ENCODE measurements at places on chromosomes 7 and 10. TPM values are rescaled to one million over a fixed set of nuclear protein-coding genes. Genes with fewer than 3 reads are reported as not detected.

DNA sequence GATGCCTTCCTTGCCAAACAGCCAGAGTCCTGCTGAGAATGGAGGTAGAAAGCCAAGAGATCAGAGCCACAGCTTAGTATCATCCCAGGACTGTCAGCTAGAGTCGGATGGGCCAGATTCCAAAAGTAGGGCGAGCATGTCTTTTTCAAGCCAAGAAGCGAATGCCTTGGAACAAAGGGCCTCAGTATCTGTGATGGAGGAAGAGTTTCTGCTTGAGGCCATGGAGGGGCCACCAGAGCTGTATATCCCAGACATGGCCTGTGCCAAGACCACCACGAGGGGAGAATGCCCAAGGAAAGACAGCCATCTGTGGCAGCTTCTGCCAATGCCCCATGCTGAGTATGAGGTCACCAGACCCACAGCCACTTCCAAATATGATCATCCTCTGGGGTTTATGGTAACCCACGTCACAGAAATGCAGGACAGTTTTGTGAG is 44.3 kb upstream of the PPP1R17 start:
- no peak for DNase-seq

Gene RHOBTB1
- 6.7 TPM for total RNA-seq

- DNase-seq = no peak
Observed at GRCh38 chr10:104268405-104268712, 625 bp upstream of the GSTO2 start.

DNA sequence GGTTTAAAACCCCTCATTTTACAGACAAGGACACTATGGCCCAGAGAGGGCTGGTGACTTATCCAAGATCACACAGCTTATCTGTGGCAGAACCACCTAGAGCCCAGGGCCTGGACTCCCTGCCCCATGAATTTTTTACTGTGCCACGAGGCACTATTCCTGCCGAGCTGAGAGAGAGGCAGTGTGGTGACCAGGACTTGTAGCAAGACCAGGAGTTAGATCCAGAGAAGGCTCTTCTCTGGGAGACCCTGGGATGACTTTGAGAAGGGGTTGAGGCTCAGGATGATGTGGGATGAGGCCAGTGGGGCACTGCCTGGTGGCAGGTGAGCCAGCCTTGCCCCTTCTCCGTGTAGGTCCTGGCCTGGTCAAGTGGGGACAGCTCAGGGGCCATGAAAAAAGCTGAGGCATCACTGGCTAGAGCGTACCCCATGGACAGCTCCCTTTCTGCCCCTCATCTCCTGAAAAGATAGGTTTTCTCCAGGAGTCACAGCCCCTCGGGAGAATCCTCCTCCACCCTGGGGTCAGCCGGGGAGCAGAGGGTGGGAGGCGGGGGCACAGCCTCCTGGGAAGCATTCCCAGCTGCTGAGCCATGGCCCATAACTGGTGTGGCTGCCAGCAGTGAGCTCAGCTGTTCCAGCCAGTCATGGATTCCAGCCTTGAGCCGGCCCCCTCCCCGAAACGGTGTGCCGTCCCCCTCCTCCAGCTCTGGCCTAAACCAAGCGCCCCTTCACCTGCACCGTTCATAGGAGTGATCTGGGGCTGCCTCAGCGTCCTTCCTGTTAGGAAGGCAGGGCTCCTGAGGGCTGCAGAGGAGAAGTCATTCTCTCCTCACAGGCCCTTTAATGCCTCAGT is 5.8 kb downstream of the FLNC start:
- DNase-seq = no peak

- no peak for DNase-seq
Observed at GRCh38 chr7:47347816-47348385, 234.0 kb downstream of the TNS3 start.

DNA sequence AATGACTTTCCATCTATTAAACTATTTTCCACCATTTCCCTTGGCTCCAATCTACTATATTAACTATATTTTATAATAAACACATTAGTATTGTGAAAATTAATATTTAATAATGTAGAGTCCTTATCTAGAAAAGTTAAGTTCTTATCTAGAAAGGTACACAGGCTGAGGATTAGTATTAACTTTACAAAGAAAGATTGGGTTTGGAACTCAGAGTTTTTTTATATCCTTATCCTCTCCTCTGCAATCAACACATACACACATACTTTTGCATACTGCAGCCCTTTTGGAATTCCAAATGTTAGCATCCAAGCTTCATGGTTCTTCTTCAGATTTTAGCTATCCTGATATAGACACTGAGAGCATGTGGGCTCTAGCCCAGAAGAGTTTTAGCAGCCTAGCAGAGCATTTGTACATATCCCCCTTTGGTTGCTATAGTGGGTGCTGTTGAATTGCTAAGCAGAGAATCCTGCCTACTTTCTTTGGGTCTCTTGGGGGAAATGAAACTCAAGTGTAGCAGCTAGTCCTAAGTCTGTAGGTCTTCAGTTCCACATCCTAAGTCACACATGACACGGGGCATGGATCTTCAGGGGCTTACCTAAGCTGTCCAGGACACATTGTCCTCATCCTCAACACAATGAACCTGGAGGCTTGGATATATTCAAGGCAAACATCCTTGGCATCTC is 874.6 kb downstream of the LRMDA start:
- no peak for DNase-seq

GRCh38 chr10:11305825-11306593 is 288.3 kb downstream of the CELF2 start:
- no peak for DNase-seq

Gene MRC1
- total RNA-seq = not detected

- DNase-seq = no peak
Observed at GRCh38 chr10:93408783-93409182, 73.4 kb downstream of the MYOF start.
